ENCODE measurements at places on chromosomes 1 and 21. TPM values are rescaled to one million over a fixed set of nuclear protein-coding genes. Genes with fewer than 3 reads are reported as not detected.

DNA sequence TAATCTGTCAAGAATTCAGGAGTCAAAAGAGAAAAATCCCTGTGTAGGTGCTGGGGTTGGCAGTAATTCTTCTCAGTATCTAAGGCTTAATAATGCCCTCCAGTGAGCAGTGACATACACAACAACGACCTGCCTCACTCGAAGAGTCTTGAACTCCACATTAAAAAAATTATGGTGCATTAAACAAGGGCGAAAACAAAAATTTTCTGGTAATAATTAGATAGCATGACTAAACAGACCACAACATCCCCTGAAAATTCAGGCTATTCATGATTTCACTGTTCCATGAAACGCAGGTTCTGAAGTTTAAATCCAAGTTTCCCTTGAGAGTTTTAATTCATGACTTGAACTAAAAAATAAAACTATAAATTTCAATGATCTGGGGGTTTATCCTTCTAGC lies 5.1 kb downstream of the SRSF4 start:
- no peak for DNase-seq

DNA sequence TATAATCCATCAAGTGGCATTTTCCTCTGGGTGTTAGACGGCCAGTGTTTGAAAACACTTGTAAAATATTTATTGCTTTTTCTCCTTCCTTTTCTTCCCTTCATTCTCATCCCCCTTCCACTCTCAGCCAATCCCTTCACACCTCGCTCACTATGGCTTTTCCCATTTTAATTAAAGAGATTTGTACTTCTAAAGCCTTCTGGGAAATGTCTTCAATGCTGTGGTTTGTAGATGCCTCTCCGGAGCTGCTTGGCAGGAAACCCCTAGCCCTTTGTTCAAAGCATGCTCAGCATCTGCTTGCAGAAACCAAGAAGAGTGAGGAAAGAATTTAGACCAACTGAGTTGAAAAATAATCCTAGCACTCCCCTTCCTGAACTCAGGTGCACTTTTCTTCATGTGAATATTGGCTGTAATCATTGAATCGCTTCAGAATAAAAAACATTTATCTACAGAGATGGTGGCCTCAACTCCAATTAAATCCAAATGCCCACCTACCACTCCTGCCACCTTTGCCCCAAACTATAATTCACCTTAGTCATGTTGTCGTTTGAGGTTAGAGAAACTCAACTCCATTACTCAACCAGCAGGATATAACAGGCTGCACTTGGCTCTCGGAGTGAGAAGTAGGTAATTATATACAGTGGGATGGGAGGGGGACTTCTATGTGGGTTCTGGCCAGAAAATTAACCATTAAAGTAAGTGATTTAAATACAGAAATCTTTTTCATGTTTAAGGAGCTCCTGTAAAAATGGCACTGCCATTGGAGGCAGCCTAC lies 659.4 kb upstream of the CAMK1G start:
- no peak for DNase-seq

GRCh38 chr1:179969962-179970361 lies 15.4 kb downstream of the CEP350 start:
- DNase-seq: no peak

GRCh38 chr1:94322696-94323095 lies 85.3 kb upstream of the ARHGAP29 start:
- no peak for DNase-seq

DNA sequence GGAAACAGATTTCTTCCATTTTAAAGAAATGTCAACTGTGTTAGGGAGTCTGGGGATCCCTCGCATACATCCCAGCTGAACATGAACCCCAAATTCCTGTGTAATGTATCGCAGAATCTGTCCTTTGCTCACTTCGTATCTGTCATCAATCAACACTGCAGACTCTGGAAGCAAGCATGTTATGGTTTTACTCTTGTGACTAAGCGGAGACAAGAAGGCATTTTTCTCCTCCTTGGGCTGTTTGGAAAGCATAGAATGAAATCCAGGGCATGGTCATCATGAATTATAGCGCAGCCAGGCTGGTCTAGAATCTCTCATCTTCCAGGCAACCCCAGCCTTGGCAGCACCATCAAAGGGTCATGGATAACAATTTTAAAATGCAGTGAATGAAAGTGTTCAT lies 290.2 kb downstream of the KIF26B start:
- DNase-seq: no peak

DNA sequence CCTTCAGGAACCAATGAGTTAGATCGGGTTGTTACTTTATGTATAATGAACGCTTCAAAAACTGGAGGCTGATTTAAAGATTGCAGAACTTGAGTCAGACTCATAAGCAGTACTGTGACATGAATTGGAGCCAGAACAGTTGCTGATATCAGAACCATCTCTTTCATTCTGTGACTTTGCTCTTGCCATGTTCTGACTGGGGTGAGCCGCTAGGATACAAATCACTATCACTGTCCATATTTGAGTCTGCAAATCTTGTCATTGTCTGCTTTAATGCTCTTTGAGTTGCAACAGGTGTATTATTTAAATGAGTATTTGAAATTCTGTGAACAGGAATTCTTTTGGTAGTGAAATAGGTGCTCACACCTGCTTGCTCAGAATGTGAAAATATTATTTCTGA lies 52.5 kb downstream of the LRIG2 start:
- no peak for DNase-seq

GRCh38 chr1:69485616-69486015 lies 82.1 kb upstream of the LRRC7 start:
- no peak for DNase-seq

DNA sequence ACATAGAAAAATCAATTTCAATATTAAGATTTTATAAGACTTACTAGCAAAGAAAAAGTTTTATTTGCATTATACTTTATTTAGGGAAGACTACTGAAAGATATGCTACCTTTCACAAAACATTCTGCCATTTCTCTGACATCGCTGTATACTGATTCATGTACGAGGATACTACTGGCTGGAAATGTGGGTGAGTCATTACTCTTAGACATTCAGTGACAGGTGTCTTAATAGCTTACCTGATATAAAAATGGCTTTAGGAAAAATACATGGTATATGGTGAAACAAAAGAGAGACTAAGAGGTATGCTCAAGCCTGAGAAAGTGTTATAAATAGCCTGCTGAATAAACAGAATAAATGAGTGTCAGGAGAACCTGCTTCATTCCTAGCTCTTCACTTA lies 73.0 kb upstream of the EXO1 start:
- no peak for DNase-seq

DNA sequence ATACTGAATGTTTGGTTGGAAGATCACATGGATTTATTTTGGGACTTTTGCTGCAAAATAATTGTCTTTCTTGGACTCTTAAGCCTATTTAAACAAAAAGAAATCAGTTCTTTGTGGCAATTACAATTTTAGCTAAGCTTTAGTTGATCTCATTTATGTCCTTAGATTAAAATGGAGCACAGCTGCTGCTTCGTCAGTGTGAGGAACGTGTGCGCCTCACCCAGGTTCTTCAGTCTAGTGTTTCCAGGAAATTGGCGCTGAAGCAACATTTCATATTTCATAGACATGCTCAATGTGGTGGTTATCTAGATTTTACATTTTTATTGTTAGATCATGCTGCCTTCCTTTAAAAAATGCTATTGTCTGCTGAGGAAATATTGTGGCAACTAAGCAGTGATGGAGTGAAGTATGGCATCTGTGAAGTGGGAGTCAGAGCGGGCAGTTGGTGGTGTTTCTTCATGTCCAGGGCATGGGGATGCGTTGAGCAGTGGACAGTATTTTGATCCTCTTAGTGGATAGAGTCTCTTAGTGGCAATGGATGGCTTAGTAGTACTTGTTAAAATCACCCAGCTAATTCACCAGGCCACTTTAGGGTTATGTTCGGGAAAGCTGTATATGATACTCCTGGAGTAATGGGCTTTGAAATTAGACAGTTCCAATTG lies 5.6 kb downstream of the DDI2 start:
- DNase-seq: no peak

- DNase-seq: no peak
These were observed 62.1 kb downstream of the PLPPR4 start for GRCh38 chr1:99326215-99326949.

DNA sequence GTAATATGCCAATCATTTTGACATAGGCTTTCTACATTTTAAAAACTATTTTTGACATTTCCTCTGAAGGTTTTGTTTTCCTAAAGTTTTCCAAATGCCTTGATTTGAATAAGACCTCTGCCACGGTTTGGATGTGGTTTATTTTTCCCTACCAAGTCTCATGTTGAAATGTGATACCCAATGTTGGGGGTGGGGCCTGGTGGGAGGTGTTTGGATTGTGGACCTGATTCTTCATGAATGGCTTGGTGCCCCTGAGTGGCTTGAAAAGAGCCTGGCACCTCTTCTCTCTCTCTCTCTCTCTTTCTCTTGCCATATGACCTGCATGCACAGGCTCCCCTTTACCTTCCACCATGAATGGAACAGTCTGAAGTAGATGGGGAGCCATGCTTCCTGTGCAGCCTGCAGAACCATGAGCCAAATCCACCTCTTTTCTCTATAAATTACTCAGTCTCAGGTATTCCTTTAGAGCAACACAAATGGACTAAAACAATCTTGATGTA lies 14.8 kb downstream of the MMEL1 start:
- no peak for DNase-seq

- DNase-seq: no peak
These were observed 45.9 kb upstream of the WLS start for GRCh38 chr1:68278221-68278620.

GRCh38 chr1:186476264-186477040 lies 15.5 kb upstream of the PDC start:
- no peak for DNase-seq

DNA sequence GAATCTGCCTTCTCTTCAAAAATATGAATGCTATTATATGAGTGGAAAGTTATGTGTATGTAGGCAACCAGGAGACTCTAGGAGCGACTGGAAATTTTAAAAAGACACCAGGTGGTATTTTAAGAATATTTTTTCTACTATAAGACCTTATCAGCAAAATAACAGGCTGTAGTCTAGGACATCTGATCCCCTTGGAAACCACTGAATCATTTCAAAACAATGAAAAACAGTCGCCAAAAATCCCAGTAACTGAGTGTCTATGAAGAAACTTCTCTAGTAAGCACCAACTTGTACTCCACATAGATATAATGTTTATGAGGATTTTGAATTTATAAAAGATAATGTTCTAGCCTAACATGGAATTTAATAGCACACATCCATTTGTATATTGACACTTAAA lies 358.5 kb downstream of the GPATCH2 start:
- no peak for DNase-seq

- DNase-seq: no peak
These were observed 79.7 kb downstream of the FAF1 start for GRCh38 chr1:50880373-50880772.

DNA sequence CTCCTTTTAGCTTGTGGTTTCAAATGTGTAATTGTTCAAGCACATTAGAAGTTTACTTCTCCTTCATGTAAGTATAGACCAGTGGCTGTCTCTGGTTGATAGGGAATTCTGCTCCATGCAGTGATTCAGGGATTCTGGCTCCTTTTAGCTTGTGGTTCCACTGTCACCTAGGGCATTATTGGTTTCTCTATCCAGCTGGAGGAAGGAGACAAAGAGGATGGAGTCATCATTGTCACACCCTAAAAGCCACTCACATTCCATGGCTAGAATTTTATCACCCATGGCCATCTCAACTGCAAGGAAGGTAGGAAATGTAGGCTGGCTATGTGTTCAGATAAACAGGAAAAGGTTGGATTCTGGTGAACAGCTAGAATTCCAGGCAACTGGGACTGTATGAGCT lies 131.2 kb downstream of the URB2 start:
- no peak for DNase-seq

DNA sequence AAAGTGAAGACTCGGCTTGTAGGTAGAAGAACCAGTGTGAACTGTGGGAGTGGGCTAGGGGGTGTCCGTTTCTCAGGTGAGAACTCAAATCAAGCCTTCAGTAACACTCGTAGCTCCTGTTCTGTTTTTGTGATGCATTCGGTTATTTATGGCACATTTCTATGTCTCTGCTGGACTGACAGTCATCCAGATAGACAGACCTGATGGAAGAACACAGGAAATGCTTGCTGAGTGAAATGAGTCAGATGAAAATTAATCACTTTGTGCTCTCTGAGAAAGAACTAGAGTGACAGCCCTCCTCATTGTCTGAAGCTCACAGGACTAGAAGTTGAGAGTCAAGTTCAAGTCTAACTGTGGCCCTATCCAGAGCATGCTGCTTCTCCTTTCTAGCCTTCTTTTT lies 360.1 kb upstream of the PLXNA2 start:
- DNase-seq: no peak

GRCh38 chr1:32729254-32730046 lies 26.9 kb upstream of the SYNC start:
- DNase-seq: no peak

DNA sequence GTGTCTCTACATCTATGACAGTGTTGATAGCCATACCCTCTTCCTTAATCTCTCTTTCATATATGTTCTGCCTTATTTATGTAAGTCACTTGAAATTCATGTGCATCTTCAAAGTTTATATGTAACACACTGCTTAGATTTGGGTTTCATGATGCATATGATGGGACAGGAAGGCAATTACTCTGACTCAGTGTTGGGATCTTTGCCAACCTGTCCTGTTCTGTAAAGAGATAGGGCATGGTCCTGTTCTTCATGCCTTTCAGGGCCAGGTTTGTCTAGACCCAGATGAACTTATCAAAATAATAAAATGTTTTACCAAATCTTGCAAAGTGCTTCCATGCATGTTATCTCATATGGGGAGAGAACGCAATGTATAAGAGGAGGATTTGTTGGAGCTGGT lies 69.5 kb downstream of the TMPRSS15 start:
- no peak for DNase-seq

GRCh38 chr1:231612393-231613089 lies 14.0 kb upstream of the DISC1 start:
- no peak for DNase-seq

DNA sequence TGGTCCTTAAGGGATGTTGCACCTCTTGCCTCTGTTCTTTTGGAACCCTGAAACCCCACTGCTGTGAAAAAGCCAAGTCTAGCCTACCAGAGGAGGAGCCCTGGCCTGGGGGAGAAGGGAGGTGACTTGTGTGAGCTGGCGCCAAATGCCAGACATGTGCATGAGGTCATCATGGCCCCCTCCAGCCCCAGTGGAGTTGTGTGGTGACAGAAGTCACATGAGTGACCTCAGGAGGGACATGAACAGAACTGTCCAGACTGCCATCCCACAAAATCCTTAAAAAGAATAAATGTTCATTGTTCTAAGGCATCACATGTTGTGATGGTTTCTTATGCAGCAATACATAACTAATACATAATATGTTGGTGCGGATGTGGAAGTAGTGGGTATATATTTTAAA lies 10.8 kb downstream of the HHAT start:
- no peak for DNase-seq

- DNase-seq: no peak
These were observed 15.2 kb upstream of the GJB5 start for GRCh38 chr1:34739613-34740012.

The HSD11B1 gene
- 18.1 TPM for total RNA-seq

The KIAA0040 gene
- total RNA-seq: 21.6 TPM

The ELF3 gene
- not detected for total RNA-seq

The KCNA10 gene
- total RNA-seq: not detected

The PDPN gene
- total RNA-seq: 25.6 TPM

The RBM11 gene
- 8.8 TPM for total RNA-seq

The DMBX1 gene
- total RNA-seq: not detected

The PGBD5 gene
- total RNA-seq: 1.4 TPM

The S100A16 gene
- 53.2 TPM for total RNA-seq

The MAP3K21 gene
- total RNA-seq: 3.3 TPM

The SPAG17 gene
- under 0.01 TPM for total RNA-seq

The ZBTB7B gene
- total RNA-seq: 52.1 TPM

The RPE65 gene
- total RNA-seq: not detected

The FABP3 gene
- 1.8 TPM for total RNA-seq

The RAB3B gene
- total RNA-seq: not detected

The CSF3R gene
- total RNA-seq: 21.6 TPM

The SMIM1 gene
- not detected for total RNA-seq

The B3GALT5 gene
- total RNA-seq: not detected

Data from tibial nerve (tissue), 4 donors.